CD8-positive, alpha-beta memory T cell (primary cell): ENCODE measurements at places on chromosomes 1 and 21.

- no peak for DNase-seq
Measured at GRCh38 chr1:97802011-97802410, 118.8 kb downstream of the DPYD start.

DNA sequence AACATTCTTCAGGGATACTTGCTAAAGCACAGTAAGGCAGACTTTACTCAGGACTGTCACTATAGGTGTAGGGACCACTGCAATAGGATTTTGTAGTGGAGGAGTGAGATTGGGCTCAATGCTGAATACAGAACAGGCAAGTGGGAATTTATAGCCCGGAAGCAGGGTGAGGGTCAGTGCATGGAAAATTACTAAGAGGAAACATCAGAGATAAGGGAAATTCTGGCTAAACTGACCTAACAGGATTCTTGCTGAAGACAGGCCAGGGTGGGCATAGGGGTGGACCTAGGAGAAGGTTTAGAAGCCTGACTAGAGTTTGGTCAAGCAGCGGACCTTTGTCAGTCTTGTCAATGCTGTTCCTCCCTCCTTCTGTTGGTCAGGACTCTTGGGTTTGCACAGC lies 20.8 kb upstream of the ZNF362 start:
- DNase-seq = no peak

GRCh38 chr21:20882462-20883407 lies 115.5 kb upstream of the NCAM2 start:
- DNase-seq = no peak

- no peak for DNase-seq
Measured at GRCh38 chr1:84769636-84770035, 79.4 kb upstream of the SSX2IP start.

GRCh38 chr1:165898837-165899236 lies 71.4 kb downstream of the UCK2 start:
- DNase-seq = no peak

DNA sequence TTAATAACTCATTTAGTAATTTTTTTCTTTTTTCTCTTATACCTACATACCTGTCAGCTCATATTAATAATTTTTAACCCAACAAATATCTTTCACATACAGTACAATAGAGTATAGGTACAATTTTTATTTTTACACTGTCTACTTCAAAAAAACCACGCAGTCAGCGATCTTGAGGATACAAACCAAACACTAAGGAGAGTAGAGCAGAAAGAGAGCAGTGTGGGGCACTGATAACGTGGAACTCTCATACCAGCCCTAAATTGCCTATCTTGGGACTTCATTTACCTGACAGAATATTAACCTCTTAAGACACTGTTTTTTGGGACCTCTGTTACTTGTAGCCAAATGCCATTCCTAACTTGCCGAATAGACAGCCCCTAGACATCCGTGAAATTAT lies 5.5 kb downstream of the TRMT1L start:
- no peak for DNase-seq

- DNase-seq = no peak
Measured at GRCh38 chr21:39650801-39651200, 38.1 kb downstream of the B3GALT5 start.

DNA sequence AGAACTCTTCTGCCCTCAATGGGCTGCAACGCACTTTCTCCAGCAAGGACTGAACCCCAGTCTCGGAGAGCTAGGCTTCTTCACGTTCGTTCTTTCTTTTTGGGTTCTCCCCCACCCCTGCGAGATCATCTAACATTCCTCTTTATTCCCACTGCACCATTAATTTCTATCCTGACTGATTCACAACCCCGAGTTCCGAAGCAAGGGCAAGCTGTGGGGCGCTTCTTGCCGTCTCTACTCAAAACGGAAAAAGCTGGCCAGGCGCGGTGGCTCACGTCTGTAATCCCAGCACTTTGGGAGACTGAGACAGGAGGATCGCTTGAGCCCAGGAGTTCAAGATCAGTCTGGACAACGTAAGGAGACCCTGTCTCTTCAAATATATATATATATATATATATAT lies 37.4 kb upstream of the BTG2 start:
- DNase-seq = no peak

- no peak for DNase-seq
Measured at GRCh38 chr1:201982082-201982622, 296 bp upstream of the RNPEP start.

GRCh38 chr1:227778401-227778947 lies 37.0 kb upstream of the PRSS38 start:
- DNase-seq = no peak

DNA sequence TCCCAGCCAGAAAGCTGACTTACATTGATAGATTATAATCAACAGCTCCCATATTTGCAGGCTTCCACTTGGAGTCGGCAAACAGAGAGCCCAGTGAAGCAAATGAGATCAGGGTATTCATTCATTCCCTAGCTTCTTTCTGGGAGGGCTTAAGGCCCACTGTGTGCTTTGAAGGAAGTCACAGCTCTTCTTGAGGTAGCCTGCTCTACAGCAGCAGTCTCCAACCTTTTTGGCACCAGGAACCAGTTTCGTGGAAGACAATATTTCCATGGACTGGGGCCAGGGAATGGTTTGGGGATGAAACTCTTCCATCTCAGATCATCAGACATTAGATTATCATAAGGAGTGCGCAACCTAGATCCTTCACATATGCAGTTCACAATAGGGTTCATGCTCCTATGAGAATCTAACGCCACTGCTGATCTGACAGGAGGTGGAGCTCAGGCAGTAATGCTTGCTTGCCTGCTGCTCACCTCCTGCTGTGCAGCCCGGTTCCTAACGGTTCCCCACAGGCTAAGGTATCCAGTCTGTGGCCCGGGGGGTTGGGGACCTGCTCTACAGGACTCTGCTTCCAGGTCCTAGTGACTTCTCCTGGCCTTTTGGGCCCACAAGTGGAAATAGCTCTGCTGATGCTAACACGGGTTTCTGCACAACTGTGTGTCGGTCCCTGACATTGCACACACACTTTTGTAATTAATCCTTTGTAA lies 13.7 kb upstream of the ADAM30 start:
- no peak for DNase-seq

GRCh38 chr1:234915924-234916675 lies 212.5 kb downstream of the TOMM20 start:
- DNase-seq = no peak

- DNase-seq = no peak
Measured at GRCh38 chr1:195965475-195965874, 642.8 kb downstream of the KCNT2 start.

- no peak for DNase-seq
Measured at GRCh38 chr1:214688891-214689290, 85.9 kb downstream of the CENPF start.

GRCh38 chr1:87765681-87766070 lies 437.0 kb downstream of the LMO4 start:
- no peak for DNase-seq

- no peak for DNase-seq
Measured at GRCh38 chr1:197675583-197676208, 99.6 kb downstream of the DENND1B start.

DNA sequence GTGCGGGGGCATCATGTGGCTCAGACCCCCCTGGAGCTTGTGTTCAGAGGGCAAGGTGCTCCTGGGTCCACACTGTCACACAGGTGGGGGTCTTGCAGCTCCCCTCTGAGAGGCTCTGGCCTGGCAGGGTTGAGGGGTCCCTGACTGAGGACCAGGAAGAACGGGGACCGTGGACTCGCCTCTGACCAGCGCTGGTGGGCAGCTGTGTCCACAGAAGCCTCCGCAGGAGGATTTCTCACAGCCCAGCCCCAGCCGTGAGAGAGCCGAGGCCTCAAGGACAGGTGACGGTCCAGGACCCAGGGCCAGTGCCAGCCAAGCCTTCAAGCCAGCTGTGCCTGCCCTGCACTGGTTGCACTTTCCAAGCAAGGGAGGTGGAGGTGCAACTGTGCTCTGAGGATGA lies 63.5 kb upstream of the TTC34 start:
- no peak for DNase-seq

- DNase-seq = no peak
Measured at GRCh38 chr1:183869230-183869629, 64.3 kb downstream of the RGL1 start.

DNA sequence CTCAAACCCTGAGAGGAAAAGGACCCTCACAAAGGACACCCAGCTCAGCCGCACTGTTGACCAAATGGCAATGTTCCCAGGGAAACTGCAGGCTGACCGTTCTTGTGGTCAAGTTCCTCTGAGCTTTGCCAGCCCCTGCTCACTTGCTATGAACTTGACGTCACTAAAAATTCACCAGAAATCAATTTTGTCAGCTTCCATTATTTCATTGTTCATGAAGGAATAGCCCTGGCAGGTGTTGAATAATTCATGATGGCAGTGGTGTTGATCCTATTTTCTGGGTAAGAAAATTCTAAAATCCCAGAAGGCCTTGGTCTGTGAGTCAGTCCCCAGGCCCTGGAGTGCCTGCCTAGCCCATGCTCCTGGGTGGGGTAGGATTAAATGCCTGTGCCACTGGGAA lies 318.9 kb downstream of the ZNF326 start:
- no peak for DNase-seq

DNA sequence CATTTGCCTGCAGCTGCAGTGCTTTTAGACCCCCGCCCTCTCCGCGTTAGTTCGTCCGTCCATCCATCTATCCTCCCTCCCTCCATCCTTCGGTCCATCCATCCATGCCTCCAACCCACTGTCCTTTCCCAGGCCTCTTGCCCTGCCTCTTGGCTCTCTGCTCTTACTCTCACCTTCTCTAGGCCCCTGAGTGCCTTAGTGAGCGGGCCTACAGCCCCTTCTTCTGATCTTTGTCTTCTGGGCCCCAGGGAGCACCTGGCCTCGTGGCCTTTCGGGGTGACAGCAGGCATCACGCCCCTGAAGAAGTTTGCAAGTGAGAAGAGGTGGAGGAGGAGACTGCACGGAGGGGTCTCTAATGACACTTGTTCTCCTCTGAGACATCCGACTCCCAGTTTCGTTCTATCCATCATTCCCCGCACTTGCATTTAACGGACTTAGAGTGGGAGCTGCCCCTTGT lies 842 bp downstream of the ATXN7L2 start:
- DNase-seq = no peak

GRCh38 chr1:228358764-228359612 lies 47.6 kb downstream of the TRIM11 start:
- DNase-seq = no peak

- no peak for DNase-seq
Measured at GRCh38 chr1:180728472-180729106, 96.8 kb downstream of the XPR1 start.

DNA sequence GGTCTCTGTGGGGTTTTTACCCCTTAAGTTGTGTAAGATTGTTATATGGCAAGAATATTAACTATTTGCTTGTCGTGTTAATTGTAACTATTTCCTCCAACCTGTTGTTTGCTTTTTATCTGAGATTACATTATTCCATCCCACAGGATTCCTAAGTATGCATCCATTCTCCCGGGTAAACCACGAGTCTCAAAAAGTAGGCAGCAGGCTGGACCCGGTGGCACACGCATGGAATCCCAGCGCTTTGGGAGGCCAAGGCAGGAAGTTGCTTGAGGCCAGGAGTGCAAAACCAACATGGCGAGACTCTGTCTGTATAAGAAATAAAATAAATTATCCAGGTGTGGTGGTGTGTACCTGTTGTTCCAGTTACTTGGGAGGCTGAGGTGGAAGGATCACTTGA lies 12.6 kb upstream of the RSPO1 start:
- no peak for DNase-seq
